ENCODE measurements at places on chromosomes 6 and 20.

DNA sequence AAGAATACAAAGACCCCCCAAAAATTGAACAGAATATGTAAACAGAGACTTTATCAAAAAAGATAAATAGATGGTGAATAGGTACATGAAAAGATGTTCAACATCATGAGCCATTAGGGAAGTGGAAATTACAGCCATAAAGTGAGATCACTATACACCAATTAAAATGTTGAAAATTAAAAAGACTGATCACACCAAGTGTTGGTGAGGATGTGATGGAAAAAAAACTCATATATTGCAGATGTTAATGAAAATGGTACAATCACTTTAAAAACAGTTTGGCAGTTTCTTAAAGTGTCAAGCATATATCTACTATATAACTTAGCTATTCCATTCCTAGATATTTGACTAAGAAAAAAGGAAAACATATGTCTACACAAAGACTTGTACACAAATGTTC lies 280.5 kb downstream of the DHX35 start:
- no peak for DNase-seq

DNA sequence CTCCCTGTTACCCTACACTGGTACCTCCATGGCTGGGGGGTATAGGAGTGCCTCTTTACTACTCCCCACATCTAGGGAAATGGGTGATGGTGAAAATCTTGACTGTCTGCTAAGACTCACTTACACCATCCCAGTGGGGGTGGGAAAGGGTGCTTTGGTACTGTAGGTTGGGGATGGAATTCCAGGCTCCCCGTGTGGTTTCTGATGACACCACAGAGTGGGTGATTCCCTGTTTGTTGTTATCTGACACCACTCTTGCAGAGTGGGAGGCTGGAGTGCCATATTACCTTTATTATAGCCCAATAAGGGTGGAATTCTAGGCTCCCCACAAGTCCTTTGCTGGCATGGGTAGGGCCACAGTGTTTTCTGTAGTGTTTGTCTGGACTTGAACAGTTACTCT lies 264.6 kb upstream of the MAN1A1 start:
- no peak for DNase-seq

GRCh38 chr6:81084776-81085430 lies 667.6 kb downstream of the TENT5A start:
- no peak for DNase-seq

DNA sequence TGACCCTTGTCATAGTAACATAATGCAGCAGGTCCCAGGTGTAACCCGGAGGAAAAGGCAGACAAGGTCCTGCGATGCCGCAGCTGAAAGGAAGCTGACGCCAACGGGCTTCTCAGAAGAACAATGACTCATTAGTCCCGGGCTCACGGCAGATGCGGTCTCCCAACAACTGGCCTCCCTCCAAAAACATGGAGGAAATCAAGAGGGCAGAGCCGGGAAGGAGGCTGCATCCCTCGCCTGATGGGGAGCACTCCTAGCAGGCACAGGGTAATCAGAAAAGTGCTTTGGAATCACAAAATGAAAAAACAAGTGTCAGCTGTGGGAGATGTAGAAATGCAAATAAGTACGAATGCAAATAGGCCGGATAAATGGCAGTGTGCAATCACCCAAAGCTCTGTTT lies 165.2 kb upstream of the AGPAT4 start:
- peak; percentile 87 for DNase-seq

DNA sequence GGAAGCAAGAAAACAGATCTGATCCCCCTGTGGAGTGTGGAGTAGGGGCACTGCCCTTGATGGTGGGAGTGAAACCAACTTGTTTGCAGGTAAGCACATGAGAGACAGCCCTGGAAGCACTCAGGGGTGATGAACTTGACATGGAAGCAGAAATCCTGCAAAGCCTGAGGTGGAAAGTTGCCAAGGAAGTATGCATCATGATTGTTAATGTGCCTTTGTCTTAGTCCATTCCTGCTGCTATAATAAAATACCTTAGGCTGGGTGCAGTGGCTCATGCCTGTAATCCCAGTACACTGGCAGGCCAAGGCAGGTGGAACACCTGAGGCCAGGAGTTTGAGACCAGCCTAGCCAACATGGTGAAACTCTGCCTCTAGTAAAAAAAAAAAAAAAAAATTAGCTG lies 40.2 kb upstream of the IFNGR1 start:
- no peak for DNase-seq

- DNase-seq: no peak
These were observed at the start of gene MATN4 for GRCh38 chr20:45308117-45308778. Gene MATN4, minus strand, starts transcription at chr20:45308299. Its CDS starts 2,717 bp downstream, at chr20:45305582.

DNA sequence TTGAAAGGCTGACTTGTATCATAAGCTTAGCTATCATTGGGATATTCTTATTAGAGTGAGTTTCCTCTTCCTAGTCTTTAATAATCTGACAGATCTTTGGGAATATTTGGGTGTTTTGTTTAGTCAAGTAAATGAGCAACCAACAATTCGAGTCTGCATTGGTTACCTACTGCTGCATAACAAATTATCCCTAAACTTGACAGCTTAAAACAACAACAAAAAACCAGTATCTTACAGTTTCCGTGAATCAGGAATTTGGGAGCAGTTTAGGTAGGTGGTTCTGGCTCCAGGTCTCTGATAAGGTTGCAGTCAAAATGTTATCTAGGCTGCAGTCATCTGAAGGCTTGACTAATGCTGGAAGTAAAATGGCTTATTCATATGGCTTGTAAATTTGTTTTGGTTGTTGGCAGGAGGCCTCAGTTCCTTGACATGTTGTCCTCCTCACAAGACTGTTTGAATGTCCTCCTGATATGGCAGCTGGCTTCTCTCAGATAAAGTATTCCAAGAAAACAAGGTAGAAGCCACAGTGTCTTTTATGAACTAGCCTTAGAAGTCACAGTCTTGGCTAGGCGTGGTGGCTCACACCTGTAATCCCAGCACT lies 7.2 kb downstream of the GTF3C6 start:
- DNase-seq: no peak

- no peak for DNase-seq
These were observed 35.3 kb downstream of the CD24 start for GRCh38 chr6:106939208-106939607.

DNA sequence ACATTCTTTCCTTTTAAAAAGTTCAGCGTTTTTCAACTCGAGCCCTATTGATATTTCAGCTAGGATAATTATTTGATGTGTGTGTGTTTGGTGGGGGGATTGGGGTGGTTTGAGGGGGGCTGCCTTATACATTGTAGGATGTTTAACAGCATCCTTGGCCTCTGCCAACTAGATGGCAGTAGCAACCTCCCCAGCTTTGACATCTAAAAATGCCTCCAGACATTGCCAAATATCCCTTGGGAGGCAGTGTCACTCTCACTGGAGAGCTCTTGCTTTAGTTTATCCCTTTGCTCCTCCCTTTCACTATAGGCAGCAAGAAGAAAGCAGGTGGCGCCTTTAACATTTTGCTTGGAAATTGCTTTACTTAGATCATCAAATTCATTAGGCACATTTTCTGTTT lies 14.6 kb upstream of the TP53TG5 start:
- DNase-seq: no peak

DNA sequence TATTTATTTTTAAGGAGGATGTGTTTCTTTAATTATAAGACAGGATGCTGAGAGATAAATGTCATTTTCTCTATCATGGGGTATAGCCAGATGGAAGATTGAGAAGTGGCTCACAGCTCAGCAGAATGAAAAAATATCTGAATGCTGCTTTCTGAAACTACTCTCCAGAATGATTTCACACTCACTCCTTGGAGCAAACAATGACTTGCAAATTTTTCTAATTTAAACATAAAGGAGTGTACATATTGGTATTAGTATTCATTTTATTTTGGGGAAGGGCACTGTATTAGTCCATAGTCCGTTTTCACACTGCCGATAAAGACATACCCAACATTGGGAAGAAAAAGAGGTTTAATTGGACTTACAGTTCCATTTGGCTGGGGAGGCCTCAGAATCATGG lies 52.4 kb upstream of the TRIM26 start:
- DNase-seq: no peak

DNA sequence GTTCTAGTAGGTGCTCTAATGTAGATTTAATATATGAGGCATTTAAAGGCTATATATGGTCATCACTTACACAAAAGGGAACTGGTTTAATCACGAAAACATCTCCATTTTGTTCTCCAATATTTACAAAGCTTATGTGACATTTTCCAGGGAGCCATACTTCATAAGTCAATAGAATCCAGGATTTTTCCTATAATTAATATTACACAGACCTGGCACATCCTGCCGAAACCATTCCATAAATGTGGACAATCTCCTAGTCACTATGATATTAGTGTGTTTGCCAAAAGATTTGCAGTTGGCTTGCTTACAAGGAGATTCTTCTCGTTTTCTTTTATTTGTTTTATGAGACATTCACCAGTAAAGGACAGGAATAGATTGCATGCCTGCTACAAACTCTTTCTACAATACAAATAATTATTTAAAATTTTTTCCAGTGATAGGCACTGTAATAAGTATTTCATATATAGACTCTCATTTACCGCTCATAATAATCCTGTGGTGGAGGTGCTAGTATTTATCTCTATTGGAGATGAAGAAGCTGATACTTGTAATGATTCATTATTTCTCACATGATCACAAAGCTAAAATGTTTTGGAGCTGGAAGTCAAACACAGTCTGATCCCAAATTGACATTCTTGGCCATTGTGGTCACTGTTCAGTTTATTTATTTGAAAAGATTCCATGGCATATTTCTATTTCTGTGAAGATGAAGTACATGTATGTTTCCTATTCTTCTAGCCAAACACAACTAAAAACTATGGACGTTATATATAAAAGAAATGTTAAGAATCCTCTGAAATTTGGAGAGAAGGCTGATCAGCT lies 597.0 kb downstream of the HTR1B start:
- DNase-seq: no peak

GRCh38 chr6:143575901-143576426 lies 64.4 kb upstream of the FUCA2 start:
- no peak for DNase-seq

- no peak for DNase-seq
These were observed 821.1 kb upstream of the FLRT3 start for GRCh38 chr20:15158533-15158932.

DNA sequence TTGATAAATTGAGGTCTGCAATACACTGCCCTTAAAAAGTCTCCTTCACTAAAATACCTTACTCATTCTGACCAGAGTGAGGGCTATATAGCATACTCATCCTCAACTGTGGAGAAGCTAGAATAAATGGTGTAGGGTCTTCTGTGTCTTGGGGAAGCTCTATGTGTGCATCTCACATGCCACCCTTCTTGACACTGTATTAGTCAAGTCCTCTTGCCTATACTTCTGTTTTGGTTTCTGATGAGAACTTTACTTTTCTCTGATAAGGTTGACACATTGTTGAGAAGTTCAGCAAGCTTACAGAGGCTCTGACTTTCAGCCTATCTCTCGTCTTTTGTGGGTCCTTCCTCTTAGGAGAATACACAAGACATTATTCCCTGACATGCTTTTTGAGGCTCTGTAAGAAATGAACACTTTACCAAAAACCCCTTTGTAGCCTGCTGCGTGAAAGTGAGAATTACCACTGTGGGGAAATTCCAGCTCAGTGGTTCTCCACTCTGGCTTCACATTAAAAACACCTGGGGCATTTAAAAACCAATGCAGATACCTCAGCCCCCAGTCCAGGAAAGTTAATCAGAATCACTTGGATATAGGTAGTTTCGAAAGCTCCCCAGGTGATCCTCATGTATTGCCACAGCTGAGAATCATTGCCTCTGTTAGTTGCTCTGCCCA lies 372.1 kb upstream of the HS3ST5 start:
- no peak for DNase-seq

DNA sequence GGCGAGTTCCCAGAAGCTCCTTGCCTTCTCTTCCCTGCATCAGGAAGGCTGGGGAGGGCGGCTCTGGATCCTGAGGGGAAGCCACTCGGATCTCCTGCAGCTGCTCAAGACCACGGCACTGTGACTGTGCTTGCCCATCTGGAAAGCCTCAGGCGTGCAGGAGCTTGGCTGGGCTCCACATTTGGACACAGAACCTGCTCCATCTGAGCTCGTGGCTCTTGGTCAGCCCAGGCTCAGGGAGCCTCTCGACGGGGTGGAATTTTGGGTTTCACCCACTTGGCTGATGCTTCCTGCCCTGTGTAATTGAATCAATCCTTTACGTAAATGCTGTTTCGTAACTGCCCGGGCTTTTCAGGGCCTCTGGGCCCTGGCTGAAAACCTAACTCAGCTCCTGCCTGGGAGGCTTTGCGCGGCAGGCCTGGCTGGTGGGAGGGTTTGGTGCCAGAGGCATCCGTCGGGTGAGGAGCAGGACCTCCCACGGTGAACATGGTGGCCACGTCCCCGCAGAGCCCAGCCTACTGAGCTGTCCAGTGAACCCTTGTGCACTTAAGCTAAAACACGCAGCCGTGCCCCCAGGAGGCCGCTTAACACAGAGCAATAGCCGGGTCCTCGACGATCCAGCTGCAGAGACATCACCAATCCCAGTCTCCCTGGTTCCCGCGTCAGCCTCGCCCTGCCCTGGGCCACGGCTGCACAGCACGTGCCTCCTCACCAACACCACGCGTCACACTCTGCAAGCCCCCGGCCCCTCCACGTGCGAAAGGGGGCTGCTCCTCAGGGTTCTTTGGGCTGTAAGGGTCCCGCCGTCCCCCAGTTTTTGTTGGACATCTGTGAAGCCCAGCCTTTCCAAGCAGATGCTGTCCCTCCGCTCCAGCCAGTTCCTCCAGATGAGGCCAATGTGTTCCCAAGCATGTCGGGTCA lies 241.0 kb downstream of the DLL1 start:
- no peak for DNase-seq

- DNase-seq: no peak
These were observed 232.3 kb upstream of the GMDS start for GRCh38 chr6:2477666-2478065.

- DNase-seq: no peak
These were observed 61.5 kb downstream of the RREB1 start for GRCh38 chr6:7169296-7169721.

DNA sequence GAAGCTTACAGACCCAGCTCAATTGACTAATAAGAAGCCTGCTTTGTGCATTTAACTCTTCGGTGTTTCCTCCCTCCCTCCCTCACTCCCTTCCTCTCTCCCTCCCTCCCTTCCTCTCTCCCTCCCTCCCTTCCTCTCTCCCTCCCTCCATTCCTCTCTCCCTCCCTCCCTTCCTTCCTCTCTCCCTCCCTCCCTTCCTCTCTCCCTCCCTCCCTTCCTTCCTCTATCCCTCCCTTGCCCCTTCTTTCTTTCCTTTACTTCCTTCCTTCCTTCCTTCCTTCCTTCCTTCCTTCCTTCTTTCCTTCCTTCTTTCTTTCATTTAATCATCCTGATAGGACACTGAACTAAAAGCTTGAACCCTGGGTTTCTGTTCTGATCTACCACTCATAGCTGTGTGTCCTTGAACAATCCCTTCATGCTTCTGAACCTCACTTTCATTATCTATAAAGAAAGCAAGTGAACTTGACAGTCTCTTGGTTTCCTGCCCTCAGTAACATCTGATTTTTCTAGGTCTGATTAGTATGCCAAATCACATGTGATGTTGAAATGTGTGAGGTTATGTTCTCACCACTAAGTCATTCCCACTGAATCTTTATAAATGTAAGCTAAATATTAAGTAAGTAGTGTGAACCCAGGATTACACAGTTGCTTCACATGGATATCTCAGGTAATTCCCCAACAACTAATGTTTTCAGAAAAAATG lies 132.3 kb upstream of the BMP2 start:
- DNase-seq: no peak

Data from A172 (cell line).